ENCODE measurements at places on chromosomes 12 and 14.
A peak's percentile ranks its signal among the peaks of the same experiment; 100 is the strongest.

GRCh38 chr12:131577766-131578165, 133.1 kb upstream of the SFSWAP start:
- DNase-seq, result no peak

DNA sequence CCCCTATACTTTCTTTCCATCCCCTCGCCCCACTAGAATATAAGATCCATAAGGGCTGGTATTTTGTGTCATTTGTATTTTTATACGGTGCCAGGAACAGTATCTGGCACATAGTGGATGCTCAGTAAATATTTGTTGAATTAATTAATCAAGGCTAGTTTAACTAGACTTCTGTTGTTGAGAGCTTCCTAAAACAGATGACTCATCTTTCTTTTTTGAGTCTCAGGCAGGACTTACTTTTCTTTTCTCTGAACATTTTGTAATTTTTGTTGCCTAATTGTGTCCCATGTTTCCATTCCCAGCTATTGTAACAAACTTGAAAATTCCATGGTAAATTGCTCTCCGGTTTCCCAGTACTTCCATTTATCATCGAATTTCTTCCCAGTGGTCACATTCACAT, 16.7 kb downstream of the STK38L start:
- no peak for DNase-seq

DNA sequence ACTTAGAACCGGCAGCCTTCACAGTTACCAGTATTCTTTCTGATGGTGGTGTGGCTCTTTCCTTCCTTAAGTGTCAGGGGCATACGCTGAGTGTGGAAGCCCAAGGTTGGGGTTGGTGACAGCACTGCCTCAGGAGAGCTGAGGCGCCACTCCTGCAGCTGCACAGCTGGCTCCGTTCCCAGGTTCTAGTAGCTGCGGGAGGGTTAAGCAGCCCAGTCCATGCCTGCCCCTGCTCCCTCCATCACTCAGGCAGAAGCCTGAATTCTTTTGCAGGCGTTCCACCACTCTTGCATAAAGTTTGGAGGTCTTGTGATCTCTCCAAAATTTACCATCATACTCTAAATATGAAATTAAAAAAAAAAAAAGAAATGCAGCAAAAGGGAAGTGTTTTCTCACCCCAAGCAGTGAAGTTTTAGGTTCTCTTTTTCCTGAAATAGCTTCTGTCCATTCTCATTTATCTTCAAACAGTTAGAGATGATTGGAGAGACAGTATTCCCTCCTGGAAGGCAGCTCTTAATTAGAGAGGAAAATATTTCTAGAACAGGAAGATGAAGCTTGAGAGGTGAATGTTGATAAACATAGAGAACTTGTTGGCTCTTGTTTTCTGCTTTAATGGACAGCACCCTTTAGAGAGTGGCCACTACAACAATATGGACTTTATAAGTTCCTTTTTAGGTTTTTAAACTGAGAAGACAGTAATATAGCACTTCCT, 136.1 kb downstream of the FGD4 start:
- no peak for DNase-seq

DNA sequence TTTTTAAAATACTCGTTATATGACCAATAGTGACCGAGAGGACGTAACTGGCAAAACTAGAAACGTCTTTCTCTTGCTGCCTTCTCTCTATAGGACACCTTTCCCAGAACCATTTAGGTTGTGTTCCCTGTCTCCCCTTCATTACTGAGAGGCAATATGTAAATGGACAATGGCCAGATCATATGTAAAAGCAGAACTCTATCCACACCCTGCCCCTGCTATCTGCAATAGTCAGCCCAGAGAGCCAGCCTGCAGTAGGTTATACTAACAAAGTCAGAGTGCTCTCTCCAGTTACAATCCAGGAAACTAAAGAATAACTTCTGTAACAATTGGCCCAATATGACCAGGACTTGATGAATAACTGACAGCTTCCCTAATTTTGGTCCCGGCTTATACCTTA, 216.8 kb downstream of the ANO6 start:
- no peak for DNase-seq

GRCh38 chr12:51005671-51006070, 20.5 kb downstream of the SLC11A2 start:
- DNase-seq, result no peak

DNA sequence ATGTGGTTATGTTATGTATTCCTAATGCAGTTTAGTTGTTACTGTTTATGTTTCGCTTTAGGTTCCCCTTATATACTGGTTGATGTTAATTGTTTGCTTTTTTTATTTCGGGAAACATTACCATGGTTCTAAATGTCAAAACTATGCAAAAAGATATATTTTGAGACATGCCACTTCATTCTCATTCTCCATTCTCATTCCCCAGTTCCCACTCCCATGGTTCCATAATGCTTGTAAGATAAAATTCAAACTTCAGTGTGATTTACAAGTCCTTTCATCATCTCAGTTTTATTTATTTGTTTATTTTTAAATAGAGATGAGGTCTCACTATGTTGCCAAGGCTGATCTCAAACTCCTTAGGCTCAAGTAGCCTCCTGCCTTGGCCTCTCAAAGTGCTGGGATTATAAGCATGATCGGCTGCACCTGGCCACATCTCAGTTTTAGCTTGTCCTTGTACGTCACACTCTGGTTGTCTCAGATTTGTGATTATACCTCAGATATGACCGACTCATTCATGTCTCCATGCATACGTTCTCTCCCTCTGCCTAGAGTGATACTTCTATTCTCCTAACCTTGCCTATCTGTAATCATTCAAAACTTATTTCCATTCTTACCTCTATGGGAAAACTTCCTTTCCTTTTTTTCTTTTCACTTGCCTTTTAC, 407.8 kb upstream of the RGS6 start:
- no peak for DNase-seq

GRCh38 chr12:45429831-45430230, 213.9 kb downstream of the ANO6 start:
- DNase-seq, result no peak

GRCh38 chr14:101587441-101587911, 26.2 kb downstream of the DIO3 start:
- peak; percentile 33 for DNase-seq

GRCh38 chr12:39348941-39349626, 93.8 kb downstream of the KIF21A start:
- DNase-seq, result no peak

DNA sequence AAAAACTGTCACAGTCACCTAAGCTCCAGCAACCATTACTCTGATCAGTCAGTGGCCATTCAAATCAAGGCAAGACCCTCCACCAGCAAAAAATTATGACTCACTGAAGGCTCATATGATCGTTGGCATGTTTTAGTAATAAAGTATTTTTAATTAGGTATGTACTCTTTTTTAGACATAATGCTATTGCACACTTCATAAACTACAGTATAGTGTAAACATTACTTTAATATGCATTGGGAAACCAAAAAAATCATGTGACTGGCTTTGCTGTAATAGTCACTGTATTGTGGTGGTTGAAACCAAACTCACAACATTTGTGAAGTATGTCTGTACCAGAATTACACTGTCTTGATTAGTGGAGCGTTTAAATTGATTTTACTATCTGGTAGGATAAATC, 134.5 kb upstream of the GARIN6 start:
- no peak for DNase-seq

GRCh38 chr12:106672314-106673025, 89.7 kb downstream of the RFX4 start:
- no peak for DNase-seq

DNA sequence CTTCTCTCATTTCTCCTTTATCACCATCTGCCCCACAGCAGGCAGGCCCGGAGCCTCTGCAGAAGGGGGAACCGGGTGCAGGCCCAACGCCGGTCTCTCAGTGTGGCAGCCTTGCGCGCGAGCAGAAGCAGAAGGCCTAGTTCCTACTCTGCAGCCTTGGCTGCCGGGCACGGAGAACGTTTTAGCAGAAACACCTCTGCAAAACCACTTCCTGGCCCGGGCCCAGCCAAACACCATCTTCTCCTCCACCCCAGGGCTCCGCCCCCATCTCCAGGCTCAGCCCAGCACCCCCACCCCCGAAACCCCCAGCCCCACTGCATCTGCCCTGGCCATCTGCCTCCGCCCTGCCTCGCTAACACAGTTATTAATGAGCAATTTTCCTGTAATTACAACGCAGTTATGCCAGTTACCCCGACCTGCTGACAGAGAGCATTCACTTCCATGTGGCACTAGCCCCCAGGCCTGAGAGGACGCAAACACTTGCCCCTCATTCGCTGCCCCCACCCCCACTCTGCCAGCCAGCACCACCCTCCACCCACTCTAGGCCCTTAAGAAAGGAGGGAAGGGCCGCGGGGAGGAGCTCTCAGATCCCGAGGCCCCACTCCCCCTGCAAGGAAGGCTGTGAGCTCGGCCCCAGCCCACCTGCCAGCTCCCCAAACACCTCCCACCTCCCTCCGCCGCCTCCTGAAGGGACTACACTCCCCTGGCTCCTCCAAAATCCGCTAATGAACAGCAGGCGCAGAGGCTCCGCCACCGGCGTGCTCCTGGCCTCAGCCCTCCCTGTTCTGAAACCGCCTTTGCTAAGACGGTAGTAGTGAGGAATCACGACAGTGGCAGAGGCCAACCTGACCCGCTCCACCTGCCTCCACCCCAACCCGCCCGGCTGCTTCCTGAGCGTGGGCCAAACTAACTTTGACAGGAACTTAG, 44.7 kb upstream of the FBRSL1 start:
- DNase-seq, result peak; percentile 86

DNA sequence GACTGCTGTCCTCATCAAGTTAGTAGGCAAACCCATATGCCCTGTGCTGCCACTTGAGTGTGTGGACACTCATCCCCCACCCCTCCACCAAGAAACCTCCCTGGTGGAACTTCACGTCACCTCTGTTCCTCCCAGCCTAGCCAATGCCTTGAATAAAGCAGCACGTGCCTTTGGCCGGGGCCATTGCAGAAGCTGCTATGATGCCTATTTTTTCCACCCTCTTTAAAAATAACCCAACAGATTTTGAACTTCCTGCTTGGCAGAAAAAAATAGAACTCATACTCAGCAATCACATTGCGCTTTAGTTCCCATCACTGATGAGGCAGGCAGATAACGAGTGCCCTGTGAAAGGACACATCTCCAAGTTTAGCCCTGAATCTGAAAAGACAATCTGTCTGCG, 23.1 kb upstream of the PWP1 start:
- no peak for DNase-seq

DNA sequence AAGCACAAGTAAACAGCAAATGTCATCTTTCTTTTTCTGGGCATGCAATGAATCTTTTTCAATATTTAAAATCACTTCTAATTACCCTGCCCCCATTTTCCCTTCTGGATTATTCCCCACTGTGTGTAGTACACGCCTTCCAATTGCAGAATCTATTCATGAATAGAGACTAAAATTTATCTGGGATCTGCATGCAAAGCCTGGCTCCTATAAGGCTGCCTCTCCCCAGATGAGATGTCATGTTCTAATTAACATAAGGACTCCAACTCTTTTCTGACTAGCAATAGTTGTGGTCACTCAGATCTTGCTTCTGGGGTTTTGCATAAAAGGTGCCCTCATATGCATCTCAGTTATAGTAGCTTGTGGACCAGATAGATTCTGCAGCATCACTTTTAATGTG, 473.5 kb downstream of the BTG1 start:
- DNase-seq, result no peak
